A549 treated with Mapracorat at 1 μM for 4 hours (cell line): ENCODE measurements at places on chromosomes 6 and 20. TPM values are rescaled to one million over a fixed set of nuclear protein-coding genes. Genes with fewer than 3 reads are reported as not detected.

GDAP1L1 gene
- total RNA-seq = 0.07 to 0.23 TPM (median 0.07 TPM) in 3 of 5 replicates, not detected in the others

SYNE1 gene
- total RNA-seq = 20.2 to 27.3 TPM (median 21.6 TPM) in 5 replicates

PLCB1 gene
- 0.39 to 1.2 TPM (median 0.42 TPM) in 5 replicates for total RNA-seq

UST gene
- 3.5 to 4.7 TPM (median 3.9 TPM) in 5 replicates for total RNA-seq

RAB44 gene
- total RNA-seq = 0.03 to 0.06 TPM (median 0.04 TPM) in 4 of 5 replicates, not detected in the other

CLVS2 gene
- total RNA-seq = 0.11 to 0.34 TPM (median 0.20 TPM) in 5 replicates

REM1 gene
- total RNA-seq = 0.64 to 0.88 TPM (median 0.70 TPM) in 5 replicates

HRH3 gene
- total RNA-seq = not detected in 5 replicates

ARFGEF3 gene
- total RNA-seq = 0.43 to 0.69 TPM (median 0.49 TPM) in 5 replicates

SLC22A2 gene
- 0.10 to 0.15 TPM (median 0.12 TPM) in 3 of 5 replicates, not detected in the others for total RNA-seq

SMLR1 gene
- not detected in 5 replicates for total RNA-seq

SF3B5 gene
- 198 to 229 TPM (median 214 TPM) in 5 replicates for total RNA-seq

RRAGD gene
- total RNA-seq = 3.6 to 5.4 TPM (median 4.6 TPM) in 5 replicates

OLIG3 gene
- total RNA-seq = not detected in 5 replicates

SLC9A8 gene
- 7.6 to 9.5 TPM (median 9.2 TPM) in 5 replicates for total RNA-seq

THEMIS gene
- total RNA-seq = not detected in 5 replicates

AIF1 gene
- not detected in 5 replicates for total RNA-seq

PCSK2 gene
- not detected in 5 replicates for total RNA-seq

MAS1L gene
- total RNA-seq = not detected in 5 replicates

GPLD1 gene
- 0.77 to 1.2 TPM (median 0.84 TPM) in 5 replicates for total RNA-seq

POM121L2 gene
- total RNA-seq = not detected in 5 replicates

TRIM15 gene
- not detected in 5 replicates for total RNA-seq

SAMD10 gene
- not detected in 5 replicates for total RNA-seq

EDN1 gene
- 35.1 to 45.3 TPM (median 40.7 TPM) in 5 replicates for total RNA-seq

SLC22A16 gene
- not detected in 5 replicates for total RNA-seq

BNIP5 gene
- not detected in 5 replicates for total RNA-seq

OR2J3 gene
- total RNA-seq = not detected in 5 replicates

ZC3H12D gene
- total RNA-seq = 0.02 to 0.12 TPM (median 0.06 TPM) in 4 of 5 replicates, not detected in the other

FGD2 gene
- 0.04 to 0.08 TPM in 2 of 5 replicates, not detected in the others for total RNA-seq

EDN3 gene
- total RNA-seq = 2.8 to 3.3 TPM (median 3.0 TPM) in 5 replicates

IMPG1 gene
- not detected in 5 replicates for total RNA-seq

MLIP gene
- not detected in 5 replicates for total RNA-seq

PAK5 gene
- not detected in 5 replicates for total RNA-seq

MDFI gene
- 0.33 to 1.2 TPM (median 0.85 TPM) in 5 replicates for total RNA-seq

KCNQ5 gene
- 1.2 to 1.7 TPM (median 1.5 TPM) in 5 replicates for total RNA-seq

SIRPB2 gene
- 0.15 TPM in 1 of 5 replicates, not detected in the others for total RNA-seq

ENPP1 gene
- 1.1 to 1.5 TPM (median 1.4 TPM) in 5 replicates for total RNA-seq

SIGLEC1 gene
- 0.01 to 0.02 TPM (median 0.02 TPM) in 3 of 5 replicates, not detected in the others for total RNA-seq

CTAGE9 gene
- not detected in 5 replicates for total RNA-seq

ARMC12 gene
- 0.26 to 0.97 TPM (median 0.55 TPM) in 5 replicates for total RNA-seq

CLIC5 gene
- not detected in 5 replicates for total RNA-seq

ZNF311 gene
- total RNA-seq = 0.10 to 0.29 TPM (median 0.18 TPM) in 5 replicates

PTPRK gene
- total RNA-seq = 12.0 to 16.7 TPM (median 14.9 TPM) in 5 replicates

FRMD1 gene
- total RNA-seq = 0.02 to 0.11 TPM (median 0.08 TPM) in 3 of 5 replicates, not detected in the others

VNN1 gene
- 0.06 to 0.15 TPM (median 0.10 TPM) in 3 of 5 replicates, not detected in the others for total RNA-seq

NDUFAF4 gene
- total RNA-seq = 35.6 to 49.6 TPM (median 48.3 TPM) in 5 replicates

PROKR2 gene
- not detected in 5 replicates for total RNA-seq

BTN1A1 gene
- total RNA-seq = not detected in 5 replicates

RAD21L1 gene
- total RNA-seq = not detected in 5 replicates

DDO gene
- total RNA-seq = 0.06 to 0.19 TPM (median 0.15 TPM) in 5 replicates

ZNF334 gene
- not detected in 5 replicates for total RNA-seq

KIF6 gene
- 0.11 to 0.35 TPM (median 0.30 TPM) in 5 replicates for total RNA-seq

C6orf163 gene
- 0.18 to 0.46 TPM (median 0.24 TPM) in 3 of 5 replicates, not detected in the others for total RNA-seq

LRRC1 gene
- 5.0 to 6.6 TPM (median 6.4 TPM) in 5 replicates for total RNA-seq

NELFE gene
- total RNA-seq = 76.0 to 93.4 TPM (median 77.7 TPM) in 5 replicates

BPIFB1 gene
- 0.10 to 0.17 TPM in 2 of 5 replicates, not detected in the others for total RNA-seq

PDYN gene
- total RNA-seq = 0.09 TPM in 1 of 5 replicates, not detected in the others

BIRC7 gene
- total RNA-seq = 2.2 to 3.6 TPM (median 3.0 TPM) in 5 replicates
